ENCODE measurements at places on chromosomes 3 and 15.

DNA sequence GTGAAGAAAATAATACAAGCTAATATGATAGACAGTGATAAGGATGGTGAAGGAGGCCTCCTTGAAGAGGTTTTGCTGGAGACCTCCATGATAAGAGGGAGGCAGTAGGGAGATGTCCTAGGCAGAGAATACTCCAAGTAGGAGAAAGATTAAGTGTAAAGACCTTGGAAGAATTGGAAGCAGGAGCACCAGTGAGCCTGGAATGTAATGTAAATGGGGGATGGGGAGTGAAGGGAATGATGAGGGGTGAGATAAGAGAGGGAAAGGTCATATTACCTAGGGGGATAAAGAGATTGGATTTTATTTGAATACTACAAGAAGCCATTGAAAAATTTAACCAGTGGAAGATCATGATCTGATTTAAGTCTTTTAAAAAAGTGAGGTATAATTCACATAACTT lies 41.7 kb upstream of the ARL14 start:
- no peak for DNase-seq

GRCh38 chr3:149507491-149508324 lies 33.2 kb downstream of the TM4SF4 start:
- no peak for DNase-seq

DNA sequence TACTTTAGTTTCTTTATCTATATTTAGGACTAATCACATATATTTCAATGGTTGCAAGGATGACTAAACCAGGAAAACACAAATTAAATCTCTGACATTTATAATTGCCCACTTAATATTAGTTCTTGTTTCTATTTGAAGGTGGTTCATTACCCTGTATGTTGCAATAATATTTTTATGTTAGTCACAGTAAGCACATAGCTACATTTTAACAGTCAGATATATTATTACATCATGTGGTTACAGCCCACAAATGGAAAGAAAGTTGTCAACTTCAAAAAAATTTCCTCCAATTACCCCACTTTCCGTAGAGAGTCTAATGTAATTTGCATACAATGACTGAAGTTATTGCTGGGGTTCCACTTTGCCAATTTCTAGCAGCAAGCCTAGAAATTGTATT lies 114.6 kb downstream of the TUSC7 start:
- no peak for DNase-seq

DNA sequence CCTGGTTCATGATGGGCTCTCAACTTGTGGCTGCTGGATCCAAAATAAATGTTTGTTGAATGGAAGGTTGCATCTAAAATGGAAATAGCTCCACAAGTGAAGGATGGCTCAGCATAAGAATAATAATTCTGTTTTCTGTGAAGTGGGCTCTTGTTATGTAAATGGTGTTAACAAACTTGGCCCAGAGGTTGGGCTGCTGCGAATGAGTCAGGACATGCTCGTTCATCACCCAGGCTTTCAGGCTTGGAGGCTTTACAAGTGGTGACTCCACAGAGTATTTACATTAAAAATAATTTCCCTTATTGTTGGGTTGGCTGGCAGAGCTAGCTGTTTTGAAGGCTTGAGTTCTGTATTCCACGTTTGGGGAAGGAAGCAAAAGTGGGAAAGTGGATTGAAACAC lies 60.5 kb downstream of the ITGB5 start:
- DNase-seq: no peak

DNA sequence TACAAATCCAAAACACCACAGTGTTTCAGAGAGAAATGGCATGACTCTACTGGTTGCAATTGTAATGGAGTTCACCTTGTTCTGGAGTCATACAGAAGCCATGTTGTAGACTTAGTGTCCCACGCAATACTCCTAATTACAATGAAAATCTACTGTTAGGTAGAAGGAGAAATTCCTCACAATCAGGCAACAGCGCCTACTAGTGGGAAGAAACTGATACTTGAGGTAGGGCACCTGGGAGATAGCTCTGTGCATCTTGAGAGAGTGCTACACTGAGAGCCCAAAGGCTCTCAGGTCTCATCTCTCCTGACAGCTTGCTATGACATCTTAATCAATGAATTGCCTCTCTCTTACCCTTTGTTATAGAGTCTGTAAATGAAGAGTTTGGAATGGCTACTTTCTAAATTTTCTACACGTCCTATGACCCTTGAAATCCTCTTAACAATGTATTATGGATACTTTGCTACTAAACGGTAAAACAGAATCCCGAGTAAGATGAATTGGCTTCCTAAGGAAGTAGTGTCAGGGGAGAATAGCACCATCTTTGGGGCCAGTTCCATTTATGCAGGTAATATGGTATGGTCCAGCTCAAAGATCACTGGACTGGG lies 422.7 kb upstream of the TPRG1 start:
- DNase-seq: peak; percentile 60

DNA sequence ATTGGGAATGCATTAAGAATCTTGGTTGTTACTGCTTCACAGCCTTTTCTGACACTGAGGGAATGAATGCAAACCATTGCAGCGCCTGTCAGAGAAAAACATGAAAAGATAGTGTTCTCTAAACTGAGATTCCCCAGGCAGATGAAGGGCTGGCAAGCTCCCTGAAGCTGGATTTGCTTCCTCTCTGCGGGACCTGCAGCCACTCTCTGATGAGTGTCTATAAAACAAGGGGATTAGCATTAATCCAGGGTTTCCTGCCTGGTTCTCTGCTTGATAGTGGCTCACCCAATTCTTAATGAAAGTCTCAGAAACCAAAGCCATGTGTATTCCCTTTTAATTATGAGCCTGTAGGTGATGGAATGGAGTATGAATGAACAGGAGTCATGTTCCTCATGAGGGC lies 344.3 kb upstream of the UMPS start:
- no peak for DNase-seq

- DNase-seq: no peak
Observed at GRCh38 chr15:55969582-55969981, 23.8 kb downstream of the NEDD4 start.

GRCh38 chr15:31160297-31160696 lies 58.8 kb upstream of the TRPM1 start:
- no peak for DNase-seq

- DNase-seq: no peak
Observed at GRCh38 chr15:76433798-76434400, 97.3 kb downstream of the ISL2 start.

DNA sequence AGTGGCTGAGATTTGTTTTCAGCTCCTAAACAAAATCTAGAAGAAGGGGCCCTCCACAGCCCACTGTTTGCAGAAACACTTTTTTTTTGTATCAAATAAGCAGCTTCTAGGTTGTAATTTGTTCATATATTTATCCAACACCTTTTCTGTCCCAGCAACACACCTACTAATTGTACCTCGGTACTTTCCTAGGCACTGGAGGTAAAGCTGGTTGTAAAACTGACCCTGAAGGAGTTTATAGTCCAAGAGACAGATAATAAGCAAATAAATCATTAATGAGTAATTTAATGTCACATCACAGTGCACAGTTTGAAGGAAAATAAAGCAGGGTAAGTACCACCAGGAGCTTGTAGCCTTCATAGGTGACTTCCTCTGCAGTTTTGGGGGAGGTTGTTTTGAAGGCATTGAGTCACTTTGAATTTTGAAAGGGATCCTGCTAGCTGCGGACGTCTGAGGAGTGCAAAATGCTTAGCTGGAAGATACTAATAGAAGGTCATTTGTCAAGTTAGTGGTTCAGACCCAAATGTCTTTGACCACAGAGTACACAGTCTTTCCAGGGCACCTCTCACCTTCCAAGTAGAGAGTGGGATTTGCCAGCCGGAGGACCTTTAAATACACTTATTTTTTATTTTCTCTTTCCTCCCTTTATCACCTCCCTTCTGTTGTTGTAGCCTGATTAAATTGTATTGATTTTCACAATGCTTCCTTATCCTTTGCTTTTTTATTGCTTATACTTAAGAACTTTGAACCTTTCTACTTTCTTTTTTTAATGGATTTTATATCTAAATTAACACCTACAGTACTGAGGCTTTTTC lies 53.8 kb downstream of the CMSS1 start:
- no peak for DNase-seq

DNA sequence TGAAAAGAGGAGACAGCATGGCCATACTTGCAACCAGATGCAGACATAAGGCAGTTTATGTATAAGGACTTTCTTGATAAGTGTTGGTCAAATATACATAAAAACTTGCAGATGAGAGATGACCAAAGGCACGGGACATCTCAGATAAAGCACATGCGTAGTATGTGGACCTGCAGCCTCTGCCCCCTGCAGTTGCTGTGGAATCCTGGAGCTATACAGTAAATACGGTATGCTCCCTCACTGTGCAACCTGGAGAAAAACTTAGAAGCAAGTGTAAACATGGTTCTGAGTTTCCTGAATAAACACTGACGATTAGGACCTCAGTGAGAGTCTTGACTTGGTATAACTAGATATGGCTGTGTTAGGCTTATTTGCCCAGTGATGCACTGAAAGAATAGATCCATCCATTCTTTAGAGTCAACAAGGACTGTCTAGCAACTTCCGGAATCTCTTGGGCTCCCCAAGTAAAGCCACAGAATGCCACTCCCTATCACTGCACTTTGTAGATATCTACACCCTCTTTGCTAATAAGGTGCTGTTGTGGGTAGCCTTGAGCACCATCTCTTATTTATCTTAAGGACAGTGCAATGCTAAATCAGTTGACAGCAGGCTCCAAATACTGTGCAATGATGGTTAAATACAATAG lies 40.2 kb downstream of the GJD2 start:
- DNase-seq: no peak

DNA sequence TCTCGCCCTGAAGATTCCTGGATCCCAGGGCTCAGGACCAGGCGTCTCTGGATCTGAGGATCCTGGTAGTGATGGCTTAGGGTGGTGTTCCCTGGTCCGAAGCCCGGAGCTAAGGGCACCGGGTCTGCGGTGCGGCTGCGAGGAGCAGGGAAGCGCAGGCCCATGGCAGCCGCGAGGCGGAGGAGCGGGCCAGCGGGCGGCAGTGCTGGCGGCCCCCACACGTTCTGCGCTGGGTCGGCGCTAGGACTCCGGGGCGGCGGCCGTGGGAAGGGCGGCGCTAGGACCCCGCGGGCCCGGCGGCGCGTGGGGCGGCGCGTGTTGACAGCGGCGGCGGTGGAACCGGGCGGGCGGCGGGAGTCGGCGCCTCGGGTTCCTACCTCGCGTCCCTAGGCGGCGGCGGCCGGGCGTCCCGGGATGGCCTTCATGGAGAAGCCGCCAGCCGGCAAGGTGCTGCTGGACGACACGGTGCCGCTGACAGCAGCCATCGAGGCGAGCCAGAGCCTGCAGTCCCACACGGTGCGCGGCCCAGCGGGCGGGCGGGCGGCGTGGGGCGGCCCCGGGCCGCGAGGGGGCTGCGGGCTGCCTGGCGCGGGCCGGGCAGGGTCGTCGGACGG lies at the start of gene PXK:
Gene PXK (plus strand): TSS at position 318 of the 614 bp plus-strand sequence. CDS start 97 bp downstream, at position 415.
- DNase-seq: peak; percentile 76

DNA sequence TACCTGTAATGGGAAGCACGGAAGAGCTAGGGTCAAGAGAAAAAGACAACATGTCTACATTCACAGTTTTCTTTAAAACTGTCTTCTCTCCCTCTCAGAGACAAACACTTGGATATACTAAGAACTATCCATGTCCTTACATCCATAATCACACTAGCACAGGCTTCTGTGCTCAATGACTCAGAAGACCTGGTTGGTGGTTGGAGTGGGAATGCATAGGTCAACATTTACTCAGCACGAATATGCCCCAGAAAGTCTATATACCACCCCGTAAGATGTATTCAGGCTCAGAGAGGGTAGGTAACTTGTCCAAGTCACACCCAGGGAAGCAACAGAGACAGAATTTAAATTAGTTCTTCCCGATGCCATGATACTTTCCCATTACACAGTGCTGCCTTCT lies 891.1 kb downstream of the TUSC7 start:
- DNase-seq: no peak

DNA sequence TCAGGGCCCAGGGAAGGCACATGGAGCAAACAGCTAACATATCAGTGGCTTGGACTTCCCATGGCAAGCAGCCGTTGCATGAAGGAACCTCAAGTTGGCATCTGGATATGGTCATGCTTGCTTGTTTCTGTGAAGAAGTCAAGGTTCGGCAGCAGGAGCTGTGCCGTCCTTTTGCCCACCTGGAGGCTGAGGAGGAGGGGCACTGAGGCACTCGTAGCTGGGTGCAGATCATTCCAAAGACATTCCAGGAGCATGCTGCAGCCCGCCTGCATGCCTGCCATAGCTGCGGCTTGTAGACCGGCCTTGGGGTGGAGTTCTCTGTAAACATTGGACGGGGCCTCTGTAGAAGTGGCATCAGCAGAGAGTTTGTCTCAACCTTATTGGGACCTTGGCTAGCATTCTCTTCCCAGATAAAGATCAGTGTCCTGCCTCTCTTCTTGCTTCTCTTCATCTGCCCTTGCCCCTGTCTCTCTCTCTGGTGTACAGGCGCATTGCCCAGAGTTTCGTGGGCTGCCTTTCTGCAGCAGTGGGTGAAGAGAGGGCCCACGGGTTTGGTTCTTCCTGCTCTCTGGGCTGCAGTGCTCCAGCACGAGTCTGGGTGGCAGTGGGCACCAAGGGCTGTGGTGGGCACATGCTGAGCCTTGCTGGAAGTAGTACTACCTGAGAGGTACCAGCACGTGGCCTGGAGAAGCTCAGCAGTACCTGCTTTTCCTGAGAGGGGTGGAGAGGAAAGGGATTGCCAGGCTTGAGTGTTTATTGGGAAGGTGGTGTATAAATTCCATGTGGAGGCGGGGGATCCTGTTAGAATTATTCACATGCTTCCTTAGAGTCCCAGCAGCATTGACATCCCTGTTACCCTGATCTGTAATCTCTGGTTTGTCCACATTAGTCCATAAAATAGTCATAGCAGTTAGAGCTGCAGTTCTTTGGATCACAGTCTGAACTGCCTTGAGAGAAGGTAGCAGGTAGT lies 49.4 kb downstream of the CHCHD6 start:
- no peak for DNase-seq

DNA sequence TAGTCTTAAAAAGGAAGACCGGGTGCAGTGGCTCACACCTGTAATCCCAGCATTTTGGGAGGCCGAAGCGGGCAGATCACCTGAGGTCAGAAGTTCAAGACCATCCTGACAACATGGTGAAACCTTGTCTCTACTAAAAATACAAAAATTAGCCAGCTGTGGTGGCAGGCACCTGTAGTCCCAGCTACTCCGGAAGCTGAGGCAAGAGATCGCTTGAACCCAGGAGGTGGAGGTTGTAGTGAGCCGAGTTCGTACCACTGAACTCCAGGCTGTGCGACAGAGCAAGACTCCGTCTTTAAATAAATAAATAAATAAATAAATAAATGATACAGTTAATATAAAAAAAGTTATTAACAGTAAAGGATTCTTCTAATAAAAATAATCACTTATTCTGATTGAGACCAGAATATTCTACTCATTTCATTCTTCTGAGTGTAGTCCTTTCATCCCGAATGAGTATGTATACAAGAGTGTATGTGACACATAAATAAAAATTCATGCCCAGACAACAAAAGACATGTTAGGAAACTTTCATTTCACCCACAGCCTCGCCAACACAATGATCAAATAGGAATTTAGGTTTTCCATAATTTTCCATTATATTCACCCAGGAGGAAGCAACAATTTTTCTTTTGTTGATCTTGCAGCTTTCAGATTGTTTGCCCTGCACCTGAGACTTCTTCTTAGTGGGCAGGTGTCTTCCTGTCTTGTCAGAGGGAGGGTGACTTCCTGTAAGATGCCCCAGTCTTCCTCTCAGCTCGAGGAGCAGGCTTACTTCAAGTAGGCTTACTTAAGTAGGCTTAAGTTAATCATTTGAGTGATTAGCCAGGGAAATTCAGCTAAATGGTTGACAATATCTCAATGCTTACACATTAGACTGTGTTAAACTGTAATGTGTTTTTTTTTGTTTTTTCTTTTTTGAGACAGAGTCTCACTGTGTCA lies 7.8 kb upstream of the NUP210 start:
- DNase-seq: no peak
